GM20000 (cell line): ENCODE measurements at places on chromosomes 5 and 9.

DNA sequence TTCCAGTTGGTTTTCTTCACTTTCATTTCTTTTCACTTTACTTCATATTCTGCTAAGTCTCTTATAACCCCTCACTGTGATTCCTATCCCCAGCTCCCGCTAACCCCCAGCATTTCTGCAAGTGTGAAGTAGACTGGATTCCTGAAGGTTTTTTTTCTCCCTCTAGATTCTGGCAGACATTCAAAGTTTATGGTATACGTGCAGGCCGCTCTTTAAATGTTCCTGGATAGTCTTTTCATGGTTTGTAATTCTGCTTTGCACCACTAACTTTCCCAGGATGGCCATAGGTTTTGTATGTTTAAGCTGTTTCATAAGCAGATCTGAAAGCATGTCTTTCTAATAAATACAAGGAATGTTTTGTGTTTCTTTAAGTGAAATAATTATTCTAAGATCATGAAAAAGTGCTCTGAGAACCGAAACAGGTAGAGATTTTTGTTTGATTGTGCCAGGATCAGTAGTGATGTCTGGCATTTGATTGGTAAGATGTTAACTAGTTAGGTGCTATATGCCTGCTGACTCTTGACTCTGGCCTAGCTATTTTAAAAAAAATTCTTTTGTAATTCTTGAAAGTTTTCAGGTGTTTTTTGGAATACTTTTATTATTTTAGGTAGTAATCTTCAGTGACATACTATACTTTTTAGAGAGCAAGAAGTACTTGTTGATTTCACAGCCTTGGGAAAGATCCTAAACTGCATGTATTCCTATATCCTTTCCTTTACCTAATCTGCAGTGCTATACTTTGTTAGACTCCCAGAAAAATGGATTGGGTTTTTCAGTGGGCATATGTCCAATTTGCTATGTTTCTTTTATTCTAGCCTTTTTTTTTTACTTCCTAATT, 29.7 kb downstream of the CNOT6 start:
- DNase-seq: no peak

DNA sequence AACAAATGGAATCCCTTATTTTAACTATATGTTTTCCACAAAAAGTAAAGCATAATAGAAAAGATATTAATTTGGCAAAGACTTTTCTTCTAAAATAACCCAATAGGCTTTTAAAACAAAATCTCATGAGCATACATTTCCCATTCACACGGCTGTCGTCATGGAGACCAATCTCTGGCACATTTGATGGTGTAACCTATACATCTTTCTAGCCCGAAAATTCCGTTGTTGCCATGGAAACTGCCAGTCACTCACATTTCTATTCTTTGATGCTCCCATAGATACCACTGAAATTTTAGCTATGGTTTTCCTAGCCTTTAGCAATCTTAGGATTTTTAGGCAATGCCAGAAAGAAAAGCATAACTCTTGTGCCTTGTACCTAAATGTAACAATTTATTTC, 262.9 kb upstream of the TRPM3 start:
- DNase-seq: no peak

DNA sequence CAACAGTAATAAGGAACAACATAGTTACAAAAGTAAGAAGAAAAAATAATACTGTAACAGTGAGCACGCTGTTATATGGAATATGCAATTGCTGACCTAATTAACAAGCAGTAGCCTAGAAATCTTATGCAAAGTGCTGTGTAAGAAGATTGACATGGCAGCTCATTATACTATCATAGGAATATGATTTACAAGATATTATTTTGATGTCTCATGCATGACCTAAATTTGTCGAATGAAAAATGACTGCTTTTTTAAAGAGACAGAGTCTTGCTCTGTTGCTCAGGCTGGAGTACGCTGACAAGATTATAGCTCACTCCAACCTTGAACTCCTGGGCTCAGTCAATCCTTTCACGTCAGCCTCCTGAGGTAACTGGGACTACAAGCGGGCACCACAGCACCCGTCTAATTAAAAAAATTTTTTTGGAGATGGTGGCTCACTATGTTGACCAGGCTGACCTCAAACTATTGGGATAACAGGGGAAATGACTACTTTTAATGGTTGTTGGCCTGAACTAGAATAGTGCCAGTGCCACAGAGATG, 10.5 kb downstream of the RAD23B start:
- DNase-seq: no peak

DNA sequence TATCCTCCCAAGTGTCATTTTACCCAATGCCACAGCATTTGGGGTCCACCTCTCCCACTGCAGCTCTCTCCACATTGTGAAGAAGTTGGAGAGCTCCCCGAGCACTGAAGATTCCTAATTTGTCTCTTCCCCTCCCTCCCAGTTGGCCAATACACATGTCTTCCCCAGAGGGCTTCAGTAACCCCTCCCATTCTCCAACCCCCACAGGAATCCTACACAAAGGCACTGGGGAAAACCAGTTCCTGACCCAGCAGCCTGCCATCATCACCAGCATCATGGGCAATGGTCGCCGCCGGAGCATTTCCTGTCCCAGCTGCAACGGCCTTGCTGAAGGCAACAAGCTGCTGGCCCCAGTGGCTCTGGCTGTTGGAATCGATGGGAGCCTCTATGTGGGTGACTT, 87.3 kb upstream of the WWC1 start:
- no peak for DNase-seq

DNA sequence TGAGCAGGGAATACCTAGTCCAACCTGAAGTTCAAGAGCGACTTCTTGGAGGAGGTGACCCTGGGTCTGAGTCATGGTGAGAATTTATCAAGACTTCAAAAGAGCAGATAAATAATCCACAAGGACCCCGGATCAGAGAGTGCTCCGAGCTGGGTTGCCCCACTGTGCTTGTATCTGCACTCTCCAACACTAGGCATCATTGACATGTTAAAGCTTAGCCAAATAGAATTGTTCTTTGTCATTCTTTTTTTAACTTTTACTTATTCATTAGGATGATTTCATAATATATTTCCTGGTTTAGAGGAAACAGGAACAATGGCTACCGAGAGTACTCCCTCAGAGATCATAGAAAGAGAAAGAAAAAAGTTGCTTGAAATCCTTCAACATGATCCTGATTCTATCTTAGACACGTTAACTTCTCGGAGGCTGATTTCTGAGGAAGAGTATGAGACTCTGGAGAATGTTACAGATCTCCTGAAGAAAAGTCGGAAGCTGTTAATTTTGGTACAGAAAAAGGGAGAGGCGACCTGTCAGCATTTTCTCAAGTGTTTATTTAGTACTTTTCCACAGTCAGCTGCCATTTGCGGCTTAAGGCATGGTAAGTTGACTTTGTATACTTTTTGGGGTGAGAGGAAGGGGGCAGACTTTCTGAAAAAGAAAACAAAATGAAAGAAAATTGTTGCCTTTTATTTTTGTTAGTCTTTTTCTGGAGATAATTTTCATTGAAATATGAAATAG, at the start of gene CARD6:
CARD6 (plus strand) TSS at position 300 of the 738 bp plus-strand sequence; CDS start at position 316, 16 bp downstream.
- peak; percentile 15 for DNase-seq

- DNase-seq: no peak
Observed at GRCh38 chr5:26690511-26690910, 347.9 kb downstream of the CDH9 start.

DNA sequence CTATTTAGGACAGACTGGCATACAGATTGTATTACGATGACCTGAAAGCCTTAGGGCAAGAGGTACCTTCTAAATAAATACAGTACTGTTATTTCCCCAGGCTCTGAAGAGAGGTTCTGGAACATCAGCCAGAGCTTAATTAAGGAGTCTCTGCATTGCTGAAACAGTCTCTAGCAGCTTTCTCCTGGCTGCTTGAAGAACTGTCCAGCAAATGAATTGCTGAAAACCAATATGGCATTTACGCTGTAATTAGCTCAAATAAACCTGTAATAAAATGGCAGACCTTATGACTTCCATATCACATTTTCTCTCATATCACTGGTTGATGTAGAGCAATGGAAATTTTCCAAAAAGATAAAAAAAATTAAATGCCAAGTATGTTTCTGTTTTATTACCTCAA, 636.3 kb downstream of the GABRG2 start:
- DNase-seq: no peak

- no peak for DNase-seq
Observed at GRCh38 chr5:82019342-82020138, 47.7 kb downstream of the ATG10 start.

DNA sequence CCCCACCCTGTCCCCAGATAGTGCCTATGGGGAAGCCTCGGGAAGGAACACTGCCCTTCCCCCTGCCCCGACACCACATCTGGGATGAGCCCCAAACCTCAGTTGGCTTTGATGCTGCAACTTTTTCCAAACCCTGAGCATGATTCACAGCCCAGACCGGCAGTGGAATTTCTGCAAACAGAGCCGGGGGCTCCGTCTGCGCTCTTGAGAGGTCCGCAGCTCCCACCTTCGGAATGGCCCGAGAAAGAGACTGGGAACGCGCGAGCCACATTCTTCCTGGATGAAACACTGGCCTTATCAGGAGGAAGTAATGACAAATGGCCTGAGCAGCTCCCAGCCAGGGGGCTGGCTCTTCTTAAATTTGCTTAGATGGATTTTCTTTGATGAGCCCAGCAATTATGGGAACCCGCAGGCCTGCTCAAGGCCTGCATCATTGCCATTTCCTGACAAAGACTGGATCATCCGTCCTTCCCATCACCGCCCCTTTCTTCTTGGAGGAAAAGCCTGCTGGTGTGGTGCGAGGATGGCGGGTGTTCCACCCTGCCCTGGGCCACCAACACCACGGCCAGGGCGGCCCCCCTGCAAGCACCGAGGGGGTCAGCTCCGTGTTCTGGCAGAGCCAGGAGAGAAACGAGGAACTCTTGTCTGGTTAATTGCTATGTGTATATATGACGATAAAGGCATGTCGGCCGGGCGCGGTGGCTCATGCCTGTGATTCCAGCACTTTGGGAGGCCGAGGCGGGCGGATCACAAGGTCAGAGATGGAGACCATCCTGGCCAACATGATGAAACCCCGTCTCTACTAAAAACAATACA, 38.8 kb upstream of the COL5A1 start:
- no peak for DNase-seq

DNA sequence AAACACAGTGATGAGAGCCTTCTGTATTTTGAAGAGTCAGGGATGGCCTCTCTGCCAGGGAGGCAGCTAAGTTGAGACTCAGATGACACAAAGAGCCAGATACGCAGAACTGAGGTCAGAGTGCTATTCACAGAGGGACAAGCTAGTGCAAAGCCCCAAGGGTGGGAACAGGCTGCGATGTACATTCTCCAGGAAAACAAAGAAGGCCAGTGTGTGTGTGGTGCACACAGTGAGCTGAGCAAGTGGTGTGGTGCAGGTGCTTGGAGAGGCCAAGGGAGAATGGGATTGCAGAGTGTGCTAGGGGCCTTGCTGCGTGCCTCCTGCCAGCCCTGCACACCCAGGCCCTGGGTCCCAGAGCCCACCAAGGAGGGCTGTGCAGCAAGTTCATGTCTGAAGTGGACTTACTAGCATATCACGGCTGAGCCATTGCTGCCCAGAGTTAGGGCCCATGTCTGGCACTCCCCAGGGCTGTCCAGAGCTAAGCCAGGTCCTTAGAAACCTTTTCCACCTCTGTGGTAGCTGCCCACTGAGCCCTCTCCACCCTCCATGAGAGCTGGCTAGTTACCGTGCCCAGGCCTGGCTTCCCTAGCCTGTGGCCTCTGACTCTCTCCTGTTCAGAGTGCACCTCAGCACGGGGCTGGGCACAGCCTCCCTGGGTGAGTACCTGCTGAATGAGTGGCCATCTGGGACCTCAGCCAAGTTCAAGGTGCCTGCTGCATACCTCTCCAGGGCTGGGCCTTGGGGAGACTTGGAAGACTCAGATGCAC, 9.3 kb downstream of the SLC25A48 start:
- no peak for DNase-seq

- DNase-seq: no peak
Observed at GRCh38 chr5:36444582-36445418, 143.1 kb upstream of the RANBP3L start.

DNA sequence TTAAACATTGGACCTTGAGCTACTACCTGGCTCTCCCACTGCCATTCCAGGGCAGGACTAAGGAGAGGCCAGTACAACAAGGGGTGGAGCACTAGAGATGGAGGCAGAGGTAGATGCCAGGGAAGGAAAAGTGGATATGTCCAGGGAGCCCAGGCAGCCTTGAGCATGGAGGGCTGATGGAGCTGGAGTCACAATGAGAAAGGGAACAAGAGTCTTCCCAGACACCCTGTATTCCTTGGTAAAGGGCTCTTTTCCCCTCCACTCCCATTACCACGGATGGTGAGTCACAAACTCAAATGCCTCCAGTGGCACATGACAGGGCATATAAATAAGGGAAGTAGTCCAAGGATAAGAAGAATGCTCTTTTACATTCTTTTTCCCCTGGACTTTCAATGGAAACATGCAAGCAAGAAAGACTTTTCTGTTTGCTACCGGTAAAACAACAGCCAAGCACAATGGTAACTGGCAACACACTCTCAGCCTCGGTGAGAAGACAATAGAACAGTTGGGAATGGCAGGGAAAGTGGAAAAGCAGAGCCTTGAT, 16.7 kb downstream of the ERAP1 start:
- no peak for DNase-seq

GRCh38 chr9:89711866-89712265, 107.1 kb downstream of the GADD45G start:
- no peak for DNase-seq

DNA sequence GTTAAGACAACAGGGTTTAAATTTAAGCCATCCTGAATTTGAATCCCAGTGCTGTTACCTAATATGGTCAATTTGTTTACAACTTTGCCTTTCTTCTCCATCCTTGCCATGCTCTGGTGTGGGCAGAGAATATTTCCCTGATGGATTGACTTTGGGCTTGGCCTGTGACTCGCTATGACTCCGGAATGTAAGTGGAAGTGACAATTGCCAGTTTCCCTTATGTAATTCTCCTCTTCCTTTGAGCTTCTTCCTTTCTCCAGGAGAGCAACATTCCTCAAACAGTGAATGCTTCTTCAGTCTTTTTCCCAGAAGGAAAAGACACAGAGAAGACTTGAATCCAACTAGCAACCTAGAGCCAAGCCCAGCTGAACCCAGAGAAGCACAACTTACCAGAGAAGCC, 159.1 kb downstream of the LURAP1L start:
- no peak for DNase-seq

DNA sequence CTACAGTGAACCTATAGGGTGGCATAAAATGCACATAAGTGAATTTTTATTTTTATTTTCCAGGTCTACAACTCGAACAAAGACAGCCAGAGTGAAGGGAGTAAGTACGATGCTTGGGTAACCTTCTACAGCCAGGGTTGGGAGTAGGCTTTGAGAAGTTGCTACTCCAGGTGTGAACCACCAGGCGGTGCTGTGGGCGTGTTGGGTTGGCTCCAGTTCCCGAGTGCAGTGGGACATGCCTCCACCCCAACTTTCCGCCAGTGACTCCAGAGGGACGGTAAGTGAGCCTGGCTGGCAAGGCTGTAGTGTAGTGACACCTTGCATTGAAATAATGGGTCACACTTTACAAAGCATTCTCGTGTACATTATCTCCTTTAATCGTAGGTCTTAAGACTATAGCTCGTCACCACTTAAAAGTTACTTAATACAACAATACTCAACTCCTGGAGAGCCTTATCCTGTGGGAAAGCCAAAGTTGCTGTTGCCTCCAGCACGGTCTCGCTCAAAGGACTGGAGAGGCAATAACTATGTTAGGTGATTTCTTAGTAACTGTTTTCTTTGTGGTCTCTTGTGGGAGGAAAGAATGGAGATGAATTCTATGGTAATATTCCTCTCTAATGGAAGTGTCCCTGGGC, 244.0 kb downstream of the ARHGAP26 start:
- no peak for DNase-seq
